ENCODE measurements at places on chromosomes 11 and 22.

DNA sequence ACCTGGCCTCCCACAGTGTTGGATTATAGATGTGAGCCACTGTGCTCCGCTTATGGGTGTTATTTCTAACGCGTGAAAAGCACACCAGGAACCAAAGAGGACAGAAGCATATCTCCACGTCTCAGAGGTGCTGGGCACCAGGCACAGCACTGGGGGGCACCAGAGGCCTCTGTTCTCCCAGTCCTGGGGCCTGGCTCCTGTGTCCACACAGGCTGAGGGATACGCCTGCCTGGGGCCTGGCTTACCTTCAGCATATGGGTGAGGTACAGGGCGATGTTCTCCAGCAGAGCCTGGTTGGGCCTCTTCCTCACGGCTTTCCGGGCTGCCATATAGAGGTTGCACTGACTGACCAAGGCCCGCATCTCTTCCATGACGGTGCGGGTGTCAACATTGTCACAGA is 24.7 kb upstream of the NAP1L4 start:
- no peak for DNase-seq

DNA sequence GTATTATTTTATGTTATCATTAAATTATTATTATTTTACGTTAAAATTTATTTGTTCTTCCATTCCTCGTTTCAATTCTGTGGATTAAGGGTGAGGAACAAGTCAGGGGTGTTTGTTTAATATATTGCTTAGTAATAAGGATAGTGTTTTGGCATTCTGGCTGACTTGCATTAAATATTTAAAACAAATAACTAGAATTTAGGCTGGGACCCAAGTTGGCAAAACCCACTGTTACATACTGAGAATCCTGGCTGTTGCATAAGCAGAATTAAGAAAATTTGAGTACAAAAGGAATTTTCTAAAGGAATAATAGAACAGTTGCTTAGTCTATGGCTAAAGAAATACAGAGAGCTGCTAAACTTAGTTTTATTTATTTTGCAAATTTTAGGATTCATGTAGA is 196.4 kb downstream of the GUCY1A2 start:
- DNase-seq = no peak

DNA sequence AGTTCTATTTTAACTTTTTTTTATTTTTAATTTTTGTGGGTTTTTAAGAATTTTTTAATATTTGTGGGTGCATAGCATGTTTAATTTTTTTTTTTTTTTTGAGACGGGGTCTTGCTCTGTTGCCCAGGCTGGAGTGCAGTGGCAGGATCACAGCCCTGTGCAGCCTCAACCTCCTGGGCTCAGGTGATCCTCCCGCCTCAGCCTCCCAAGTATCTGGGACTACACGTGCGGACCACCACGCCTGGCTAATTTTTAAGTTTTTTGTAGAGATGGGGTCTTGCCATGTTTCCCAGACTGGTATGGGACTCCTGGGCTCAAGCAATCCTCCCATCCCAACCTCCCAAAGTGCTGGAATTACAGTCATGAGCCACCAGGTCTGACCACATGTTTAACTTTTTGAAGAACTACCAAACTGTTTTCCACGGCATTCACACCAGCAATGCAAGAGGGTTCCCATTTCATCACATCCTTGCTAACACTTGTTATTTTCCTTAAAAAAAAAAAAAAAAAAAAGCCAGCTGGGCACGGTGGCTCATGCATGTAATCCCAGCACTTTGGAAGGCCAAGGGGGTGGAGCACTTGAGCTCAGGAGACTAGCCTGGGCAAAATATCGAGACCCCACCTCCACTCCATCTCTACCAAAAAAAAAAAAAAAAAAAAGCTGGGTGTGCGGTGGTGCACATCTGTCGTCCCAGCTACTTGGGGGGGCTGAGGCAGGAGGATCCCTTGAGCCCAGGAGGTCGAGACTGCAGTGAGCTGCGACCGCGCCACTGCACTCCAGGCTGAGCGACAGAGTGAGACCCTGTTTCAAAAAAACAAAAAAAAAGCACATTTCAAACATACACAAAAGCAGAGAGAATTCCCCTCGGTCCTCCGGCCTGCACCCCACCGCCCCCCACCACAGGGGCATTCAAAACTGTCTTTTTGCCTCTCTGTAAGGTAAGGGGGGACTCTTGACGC is 16.7 kb upstream of the TXNRD2 start:
- no peak for DNase-seq

DNA sequence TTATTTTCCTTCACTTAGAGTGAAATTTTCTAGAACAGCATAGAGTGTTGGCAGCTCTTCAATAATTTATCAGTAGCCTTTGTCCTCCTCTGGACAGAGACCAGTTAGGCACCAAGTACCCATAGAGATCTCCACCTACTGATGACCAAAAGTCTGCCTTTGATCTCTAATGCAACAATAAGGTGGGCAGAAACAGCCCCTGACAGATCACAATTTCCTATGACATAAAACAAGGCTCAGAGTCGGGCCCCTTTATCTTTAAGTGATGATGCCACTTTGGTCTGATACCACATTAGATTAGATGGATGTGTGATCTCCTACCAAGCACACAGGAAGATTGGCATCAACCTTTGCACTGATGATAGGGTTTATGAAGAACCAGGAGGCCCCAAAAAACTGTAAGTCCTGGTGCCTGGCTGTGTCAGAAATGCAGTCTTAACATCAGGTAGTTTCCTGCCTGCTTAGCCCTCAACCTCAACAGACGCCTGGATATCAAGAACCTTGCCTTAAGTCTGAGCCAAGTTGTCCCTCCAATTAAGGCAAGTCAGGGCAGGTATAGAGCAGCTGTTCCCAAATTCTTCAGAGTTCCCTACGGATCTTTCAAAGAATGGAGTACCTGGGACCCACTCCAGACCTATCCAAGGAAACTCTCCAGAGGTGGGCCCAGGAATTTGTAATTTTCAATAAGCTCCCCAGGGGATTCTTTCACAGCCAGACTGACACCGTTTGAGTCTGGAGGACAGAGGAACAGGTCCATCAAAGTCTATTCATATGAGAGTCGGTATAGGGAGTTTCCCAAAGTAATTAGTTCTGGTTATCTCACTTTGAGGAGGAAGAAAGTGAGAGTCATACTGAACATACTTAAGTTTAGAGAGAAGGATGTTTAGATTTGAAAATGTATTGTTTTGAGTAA is 30.6 kb upstream of the TMPRSS4 start:
- no peak for DNase-seq

DNA sequence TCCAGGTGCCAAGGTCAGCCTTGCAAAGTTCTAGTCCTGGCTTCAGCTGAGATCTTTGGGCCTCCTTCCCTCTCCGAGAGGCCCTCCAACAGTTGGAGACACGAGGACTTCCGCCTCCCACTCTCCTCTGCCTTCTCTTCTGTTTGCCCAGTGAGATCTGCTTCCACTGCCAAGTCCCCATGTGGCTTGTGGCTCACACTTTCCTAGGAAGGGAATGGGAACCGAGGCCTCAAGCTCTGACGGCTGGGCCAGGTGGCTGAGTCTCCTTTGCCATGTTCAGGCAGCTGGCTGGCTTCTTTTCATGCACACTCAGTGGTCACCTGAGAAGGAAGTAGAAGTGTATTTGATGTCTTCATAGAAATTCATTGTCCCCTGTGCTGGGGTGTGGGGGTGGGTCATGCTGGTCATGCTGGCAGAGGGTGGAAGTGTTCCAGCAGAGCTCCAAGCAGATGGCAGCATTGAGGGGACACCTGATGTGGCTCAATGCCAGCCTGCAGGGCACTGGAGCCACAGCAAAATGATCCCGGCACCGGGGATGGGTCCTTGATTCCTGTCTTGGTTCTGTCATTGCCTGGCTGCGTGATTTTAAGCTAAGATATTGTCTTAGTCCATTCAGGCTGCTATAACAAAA is 130.4 kb downstream of the ADAMTS15 start:
- no peak for DNase-seq

DNA sequence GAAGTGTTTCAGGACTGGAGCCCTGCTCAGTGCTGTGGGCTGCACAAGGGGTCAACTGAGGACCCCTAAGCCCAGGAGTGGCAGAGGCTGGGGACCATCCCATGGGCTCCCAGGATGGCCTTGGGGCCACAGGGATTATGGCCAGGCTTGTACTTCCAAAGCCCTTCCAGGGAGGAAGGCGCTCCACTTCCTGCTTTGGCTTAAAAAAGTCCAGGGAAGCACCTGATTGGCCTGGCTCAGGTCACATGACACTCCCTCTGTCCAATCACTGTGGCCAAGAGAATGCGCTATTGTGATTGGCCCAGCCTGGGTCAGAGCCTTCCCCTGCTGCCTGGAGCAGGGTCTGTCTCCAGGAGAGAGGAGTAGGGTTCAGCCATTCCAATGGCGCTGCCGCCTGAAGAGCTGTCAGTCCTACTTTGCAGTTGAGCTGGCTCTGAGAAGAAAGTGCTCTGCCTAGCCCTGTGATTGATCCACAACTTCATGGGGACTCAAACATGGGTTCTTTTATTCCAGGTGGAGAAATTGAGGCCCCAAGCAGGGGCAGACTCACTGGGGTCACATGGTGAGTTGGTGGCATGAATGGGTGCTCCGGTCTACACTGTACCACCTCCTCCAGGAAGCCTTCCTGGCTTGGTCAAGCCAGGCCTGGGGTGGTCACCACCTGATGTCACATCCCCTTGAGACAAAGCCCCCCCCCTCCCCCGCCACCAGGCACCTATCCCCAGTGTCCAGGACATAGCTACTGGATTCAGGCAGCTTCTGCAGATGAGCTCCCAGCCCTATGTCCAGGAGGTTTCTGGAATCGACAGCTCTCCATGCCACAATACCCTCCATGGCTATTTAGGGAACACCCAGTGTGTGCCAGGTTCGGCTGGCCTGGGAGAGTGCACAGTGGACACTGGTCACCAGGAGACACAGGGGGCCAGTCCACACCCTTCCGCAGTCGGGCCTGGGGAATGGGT is 48.2 kb downstream of the RTN4R start:
- no peak for DNase-seq

DNA sequence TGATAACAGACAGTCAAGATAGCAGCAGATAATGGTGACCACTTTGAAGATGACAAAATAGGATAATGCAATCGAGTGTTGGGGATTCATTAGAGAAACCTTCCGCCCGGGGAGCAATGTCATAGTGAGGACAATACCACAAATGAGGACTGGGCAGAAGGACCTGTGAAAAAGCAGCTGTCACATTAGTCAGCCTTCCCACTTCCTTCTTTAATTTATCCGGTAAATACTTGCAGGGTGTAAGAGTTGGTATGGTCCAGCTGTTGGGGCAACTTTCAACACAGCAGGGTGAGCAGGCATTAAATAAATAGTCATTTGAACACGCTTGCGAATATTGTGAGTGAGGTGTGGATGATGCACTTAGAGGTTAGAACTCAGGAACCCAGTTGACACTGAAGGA is 132.5 kb upstream of the KIRREL3 start:
- no peak for DNase-seq

DNA sequence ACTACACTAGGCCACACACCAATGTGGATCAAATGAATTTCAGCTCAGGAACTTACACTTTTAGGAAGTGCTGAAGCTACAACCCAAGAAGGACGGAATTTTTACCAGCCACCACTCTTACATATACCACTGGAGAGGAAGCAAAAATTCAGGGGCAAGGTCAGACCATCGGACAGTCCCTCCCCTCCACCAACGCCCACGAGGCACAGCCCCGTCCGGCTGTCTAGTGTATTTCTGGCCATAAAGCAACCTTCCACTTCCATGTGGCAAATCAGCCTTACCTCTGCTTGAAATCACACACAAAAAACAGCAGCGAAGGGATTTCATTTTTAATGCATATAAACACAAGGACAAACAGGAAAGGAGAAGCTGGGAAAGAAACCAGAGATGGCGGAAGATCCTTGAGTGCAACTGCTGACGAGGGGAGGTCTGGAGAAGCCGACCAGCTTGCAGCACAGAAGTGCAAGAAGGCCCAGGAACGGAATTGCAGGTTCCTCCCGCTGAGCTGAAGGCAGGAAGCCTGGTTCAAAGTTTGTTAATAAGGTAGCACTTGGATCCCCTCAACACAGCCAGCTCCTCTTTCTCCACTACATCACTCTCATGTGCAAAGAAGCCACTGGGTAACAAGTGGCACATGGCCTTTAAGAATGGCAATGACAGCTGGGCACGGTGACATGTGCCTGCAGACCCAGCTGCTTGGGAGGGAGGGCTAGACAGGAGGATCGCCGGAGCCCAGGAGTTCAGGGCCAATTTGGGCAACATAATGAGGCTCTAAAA is 71.5 kb downstream of the SHANK2 start:
- no peak for DNase-seq

- no peak for DNase-seq
These were observed 112.0 kb downstream of the CHST1 start for GRCh38 chr11:45553383-45553936.

DNA sequence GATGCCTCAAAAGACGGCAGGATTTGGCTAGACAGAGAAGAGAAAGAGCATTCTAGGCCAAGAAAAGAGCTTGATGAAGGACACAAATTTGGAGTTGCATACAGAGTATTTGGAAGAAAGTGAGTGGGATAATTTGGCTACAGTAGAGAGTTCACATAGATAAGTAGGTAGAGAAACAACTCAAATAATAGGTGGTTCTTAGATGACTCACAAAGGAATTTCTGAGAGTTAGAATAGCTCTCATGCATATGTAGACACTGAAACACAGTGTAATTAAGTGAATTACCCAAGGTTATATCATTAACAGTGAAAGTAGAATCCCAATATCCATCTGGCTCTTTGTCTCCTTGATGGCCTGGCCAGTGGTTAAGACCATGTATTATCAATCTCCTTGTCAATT is 228.6 kb upstream of the DDI1 start:
- no peak for DNase-seq

DNA sequence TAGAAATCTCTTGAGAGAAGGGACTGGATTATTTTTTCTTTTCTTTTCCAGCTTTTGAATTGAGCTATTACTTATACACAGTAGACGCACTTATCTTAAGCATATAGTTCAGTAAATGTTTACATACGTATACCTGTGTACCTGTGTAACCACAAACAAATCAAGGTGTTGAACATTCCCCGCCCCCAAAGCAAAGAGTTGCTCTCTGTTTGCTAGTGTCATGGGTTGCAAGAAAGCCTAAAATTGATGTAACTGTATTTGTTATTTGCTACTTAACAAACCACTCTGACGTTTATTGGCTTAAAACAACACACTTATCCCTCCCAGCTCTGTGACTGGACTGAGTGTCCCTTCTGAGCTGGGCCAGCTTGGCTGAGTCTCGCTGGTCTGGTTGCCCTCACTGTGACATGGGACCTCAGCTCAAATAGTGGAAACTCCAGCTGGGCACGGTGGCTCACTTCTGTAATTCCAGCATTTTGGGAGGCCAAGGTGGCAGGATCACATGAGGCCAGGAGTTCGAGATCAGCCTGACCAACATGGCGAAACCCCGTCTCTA is 25.4 kb upstream of the CABP2 start:
- DNase-seq = no peak

- DNase-seq = no peak
These were observed 63.1 kb downstream of the SOX6 start for GRCh38 chr11:16293204-16293681.

GRCh38 chr11:1820463-1821325 is 14.1 kb upstream of the SYT8 start:
- DNase-seq = no peak

Data from NCI-H1092 treated with DMSO at 0.1 percent for 48 hours (cell line).